Lung (tissue), 17 donors: ENCODE measurements at places on chromosomes 2 and 18.

DNA sequence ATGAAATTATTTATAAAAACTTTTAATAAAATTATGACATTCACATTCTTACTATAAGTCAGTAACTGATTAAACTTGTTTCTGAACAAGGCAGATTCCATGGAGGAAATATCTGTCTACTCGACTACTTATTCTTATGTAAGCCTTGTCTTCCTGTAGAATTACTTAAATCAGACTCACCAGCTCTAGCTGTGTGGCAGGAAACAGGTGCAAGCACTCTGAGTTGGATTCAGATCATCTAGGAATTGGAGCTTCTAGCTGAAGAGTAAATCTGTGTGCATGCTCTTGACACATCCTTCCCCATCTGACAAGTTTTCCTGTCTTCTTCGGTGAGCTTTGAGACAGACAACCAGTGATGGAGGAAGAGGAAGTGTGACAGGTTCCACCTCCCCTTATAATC, 284.7 kb downstream of the TRIB2 start:
- DNase-seq, result peak; percentile 22

DNA sequence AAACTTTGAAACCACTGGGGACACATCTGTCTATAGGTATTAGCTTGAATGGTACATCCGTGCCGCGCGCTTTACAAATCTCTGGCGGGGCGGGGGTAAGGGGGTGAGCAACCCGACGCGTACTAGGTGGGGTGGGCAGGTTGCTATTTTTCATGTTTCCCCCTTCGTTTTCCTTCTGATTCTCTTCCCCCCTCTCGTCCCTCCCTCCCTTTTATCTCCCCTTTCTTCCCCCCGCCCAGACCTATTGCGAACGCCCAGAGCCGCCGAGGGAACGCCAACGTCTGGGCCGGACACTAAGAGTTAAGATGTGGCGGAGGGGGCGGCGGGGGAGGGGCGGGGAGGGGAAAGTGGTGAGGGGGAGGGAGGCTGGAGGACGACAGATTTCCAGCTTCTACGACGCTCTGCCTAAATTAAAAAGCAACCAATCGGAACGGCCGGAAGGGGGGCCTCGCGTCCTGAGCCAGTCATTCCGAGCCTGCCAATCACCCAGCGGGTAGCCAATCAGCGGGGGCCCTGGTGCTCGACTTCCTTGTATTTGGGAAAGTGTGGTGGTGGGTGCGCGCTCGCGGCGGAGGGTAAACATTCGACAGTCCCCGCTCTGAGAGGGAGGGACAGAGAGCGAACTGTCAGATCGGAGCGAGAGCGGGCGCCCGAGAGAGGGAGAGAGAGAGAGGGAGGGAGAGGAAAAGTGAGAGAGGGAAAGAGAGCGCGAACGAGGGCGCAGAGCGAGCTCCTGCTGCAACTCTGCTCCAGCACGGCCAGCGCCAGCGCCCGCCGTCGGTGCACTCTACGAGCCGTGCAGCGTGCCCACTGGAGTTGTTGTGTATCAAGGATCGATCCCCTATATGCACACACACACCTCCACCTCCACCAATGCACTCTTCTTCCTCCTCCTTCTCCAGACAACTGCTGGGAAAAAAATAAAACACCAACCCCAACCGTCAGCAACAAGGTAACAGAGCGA, at the start of gene POU3F3:
TSS of gene POU3F3 (plus strand) at position 582 of the 964 bp plus-strand sequence. CDS start 1,396 bp downstream, outside the sequence.
- DNase-seq, result peak; percentile 87

DNA sequence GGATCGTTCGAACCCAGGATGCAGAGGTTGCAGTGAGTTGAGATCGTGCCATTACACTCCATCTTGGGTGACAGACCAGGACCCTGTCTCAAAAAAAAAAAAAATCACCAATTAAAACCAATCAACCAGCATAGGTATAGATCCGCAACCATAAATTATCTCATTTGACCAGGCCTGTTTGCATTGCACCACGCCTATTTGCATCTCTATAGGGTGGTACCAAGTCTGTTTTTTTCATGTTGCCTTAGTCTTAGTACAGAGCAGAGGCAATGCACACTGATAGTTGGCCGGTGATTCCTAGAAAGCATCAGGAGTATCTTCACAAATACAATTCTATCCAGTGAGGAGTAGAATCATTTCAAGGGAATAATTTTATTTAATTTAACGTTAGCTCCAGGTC, 9.3 kb upstream of the NPC1 start:
- no peak for DNase-seq

GRCh38 chr18:77057006-77057395, 75.6 kb downstream of the MBP start:
- no peak for DNase-seq

- DNase-seq, result peak; percentile 30
Measured at GRCh38 chr2:3242747-3243369, 134.8 kb downstream of the EIPR1 start.

- no peak for DNase-seq
Measured at GRCh38 chr2:46801731-46802664, 113.6 kb downstream of the MCFD2 start.

DNA sequence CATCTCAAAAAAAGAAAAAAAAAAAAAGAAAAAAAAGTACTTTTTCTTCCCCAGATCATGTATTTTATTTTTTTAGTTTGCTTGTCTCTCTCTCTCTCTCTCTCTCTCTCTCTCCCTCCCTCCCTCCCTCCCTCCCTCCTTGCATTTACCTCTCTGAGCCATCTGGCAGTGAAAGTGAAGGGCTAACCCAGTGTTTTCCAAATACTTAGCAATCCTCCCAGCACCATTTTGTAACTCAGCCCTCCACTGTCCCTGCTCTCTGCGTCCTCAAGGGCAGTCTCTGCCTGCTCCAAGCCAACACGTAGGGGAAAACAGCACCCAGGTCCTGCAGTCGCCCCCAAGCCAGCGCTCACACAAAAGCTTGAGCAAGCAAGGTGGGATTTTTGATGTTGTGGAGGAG, 19.6 kb upstream of the TEX44 start:
- DNase-seq, result no peak

GRCh38 chr18:47901624-47902362, 28.7 kb downstream of the SMAD2 start:
- no peak for DNase-seq

DNA sequence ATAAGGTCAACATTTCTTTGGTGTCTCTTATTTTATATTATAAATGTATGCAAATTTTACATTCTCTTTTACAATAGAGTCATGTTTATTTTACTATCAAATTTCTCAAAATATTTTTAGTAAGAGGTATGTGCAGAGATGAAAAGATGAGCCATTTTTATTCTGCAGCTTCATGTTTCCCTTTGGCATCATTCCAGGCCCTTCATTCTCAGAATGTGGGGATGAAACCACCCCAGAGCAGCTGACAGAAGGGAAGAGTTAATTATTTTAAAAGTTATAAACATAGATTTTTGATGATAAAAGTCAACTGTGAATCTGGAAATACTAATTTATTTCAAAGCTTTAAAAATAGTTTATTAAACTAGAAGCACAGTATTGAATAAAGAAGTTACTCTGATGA, 12.8 kb upstream of the FSHR start:
- DNase-seq, result no peak

DNA sequence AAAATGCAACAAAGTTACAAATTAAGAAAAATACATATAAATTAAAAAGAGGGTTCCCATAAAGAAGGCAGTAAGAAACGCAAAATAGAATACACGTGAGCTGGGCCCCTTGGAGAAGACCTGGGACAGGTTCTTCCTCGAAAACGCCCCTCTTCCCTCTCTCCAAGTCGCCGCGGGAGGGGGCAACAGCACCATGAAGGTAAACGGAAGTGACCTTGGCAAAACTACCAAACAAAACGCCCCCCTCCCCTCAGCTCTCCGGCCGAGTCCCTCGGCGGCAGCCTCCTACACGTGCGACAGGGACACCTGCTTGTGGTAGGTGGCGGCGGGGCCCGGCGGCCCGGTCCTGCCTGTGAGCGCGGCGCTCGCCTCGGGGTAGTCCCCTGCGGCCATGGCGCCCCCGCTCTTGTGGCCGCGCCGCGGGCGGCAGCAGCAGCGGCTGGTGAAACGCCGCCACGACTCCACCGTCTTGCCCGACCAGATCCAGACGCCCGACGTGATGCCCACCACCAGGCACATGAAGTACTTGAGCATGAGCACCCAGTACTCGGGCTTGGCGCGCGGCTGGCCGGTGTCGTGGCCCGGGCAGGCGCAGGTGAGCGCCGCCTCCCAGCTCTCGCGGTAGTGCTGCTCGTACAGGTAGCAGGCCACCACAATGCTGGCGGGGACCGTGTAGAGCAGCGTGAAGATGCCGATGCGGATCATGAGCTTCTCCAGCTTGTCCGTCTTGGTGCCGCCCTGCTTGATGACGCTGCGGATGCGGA, 2.8 kb downstream of the FZD5 start:
- DNase-seq, result no peak

DNA sequence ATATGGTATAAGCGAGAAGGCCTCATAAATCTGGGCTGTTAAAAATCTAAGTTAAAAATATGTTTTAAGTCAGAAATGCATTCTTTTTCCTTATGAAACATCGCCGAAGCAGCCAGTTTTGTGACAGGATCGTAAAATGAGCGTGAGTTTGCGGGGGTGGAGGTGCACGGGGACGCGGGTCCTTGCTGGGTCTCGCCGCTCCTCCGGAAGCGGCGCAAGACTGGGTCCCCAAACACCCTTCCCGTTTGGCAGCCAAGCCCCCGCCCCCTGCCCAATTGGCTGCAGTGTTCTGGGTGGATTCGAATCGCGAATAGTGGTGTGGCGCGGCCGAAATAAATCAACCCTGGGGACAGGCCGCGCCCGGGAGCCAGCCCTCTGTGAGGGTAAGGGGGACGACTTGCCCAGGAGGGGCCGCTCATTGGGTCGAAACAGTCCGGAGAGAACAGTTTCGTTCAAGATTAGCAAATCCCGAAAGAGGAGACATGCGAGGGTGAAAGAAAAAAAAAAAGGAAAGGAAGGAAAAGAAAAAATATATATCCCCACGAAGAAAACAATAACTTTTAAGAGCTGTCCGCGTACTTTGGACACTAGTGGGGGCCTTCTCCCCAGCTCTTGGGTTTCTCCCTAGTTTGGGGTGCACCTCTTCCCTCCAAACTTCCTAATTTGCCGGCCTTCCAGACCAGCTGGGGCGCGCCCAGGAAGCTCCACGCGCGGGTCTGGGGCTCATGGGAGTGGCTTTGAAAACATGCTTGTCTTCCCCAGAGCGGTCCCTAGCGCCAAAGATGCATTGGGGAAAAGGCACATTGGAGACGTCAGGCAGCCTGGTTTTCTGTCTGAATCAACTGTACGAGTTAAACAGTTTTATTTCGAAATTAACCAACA, 3.1 kb upstream of the GATA6 start:
- DNase-seq, result peak; percentile 82

- DNase-seq, result no peak
Measured at GRCh38 chr2:153311432-153311831, 167.1 kb downstream of the RPRM start.

- no peak for DNase-seq
Measured at GRCh38 chr18:36635414-36636096, 193.2 kb downstream of the TPGS2 start.

- DNase-seq, result peak; percentile 38
Measured at GRCh38 chr18:7890075-7890474, 323.0 kb downstream of the PTPRM start.

DNA sequence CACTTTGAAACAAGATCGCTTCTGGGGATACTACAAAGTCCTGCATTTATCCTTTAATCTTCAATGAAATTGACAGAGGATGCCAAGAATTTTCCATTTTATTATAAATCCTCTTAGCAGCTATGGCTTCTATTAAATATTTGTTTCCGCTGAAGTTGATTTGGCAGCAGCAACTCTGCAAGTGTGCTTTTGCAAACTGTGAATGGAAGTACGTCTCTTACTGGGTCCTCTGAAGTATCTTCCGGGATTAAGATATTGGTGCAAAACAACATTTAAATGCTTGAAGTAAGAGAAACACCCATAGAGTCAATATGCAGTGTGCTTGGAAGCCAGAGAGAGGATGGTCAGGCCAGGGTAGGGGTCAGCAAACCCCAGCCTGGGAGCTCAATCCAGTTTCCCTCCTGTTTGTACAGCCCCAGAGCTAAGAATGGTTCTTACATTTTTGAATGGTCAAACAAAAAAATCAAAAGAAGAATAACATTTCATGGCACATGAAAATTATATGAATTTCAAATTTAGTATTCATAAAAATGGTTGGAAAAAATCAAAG, 13.6 kb downstream of the CCDC68 start:
- peak; percentile 83 for DNase-seq

GRCh38 chr2:187429989-187430388, 18.1 kb downstream of the CALCRL start:
- no peak for DNase-seq
